ENCODE measurements at places on chromosomes 2 and 18.

DNA sequence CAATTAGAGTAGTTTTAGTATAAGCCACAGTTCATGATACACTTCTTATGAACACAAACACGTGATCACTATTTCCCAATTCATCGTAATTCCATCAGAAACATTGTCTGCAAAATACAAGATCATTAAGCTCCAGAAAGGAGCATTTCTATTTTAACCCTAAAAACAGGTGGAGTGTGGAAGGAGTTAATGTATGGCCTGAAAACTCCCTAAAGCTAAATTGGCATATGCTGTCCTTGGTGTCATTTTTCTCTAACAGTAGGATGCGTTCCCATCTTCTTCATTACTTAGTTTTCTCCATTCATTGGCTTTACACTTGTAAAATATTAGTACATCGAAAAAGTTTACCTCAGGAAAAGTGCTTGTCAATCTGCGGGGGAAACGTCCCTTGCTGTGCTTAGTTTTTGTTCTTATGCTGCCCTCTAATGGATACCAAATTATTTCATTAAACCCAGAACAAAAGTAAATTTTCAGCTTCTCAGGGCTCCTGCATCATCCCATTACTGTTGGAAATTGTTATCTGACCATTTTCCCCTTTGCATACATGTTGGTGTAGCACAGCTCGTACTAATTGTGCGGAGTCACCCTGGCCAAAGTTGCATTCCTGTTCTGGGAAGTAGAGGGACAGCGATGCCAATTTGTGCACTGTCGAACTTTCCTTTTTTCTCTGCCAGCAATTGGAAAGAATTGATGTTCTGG is 153.4 kb downstream of the GPD2 start:
- DNase-seq, result peak; percentile 7

DNA sequence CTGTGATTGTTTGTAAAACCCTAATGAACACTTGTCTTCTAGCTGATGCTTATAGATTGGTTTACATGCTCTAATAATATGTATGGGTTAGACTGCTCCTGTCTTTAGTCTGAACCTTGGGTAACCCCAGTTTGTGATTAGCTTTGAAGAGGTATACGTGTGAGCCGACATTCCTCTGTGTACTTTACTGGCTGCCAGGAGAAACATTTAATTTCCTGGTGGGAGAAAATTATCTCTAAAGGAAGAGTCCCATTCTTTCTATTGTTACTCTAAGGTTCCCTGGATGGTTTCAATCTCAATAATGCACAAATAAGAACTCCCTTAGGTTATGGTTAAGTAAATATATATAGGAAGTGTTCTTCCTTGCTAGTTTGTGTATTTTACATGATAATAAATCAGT is 143.6 kb upstream of the ZSWIM2 start:
- no peak for DNase-seq

GRCh38 chr2:111178730-111179405 is 58.2 kb downstream of the BCL2L11 start:
- no peak for DNase-seq

DNA sequence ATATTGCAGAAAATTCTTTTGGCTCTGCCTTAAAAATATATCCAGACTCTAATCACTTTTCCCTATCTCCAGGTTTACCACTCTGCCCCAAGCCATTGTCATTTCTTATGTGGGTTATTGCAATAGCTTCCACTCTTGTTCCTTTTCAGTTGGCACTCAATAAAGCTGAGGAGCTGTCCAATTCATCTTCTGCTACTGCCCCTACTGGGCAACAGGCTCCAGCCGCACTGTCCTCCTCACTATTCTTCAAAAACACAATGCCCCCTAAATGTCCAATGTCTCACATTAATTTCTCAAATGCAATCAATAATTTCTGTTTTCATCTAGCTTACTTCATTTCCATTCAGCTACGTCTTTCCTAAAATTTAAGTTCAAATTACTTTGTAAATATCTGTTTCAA is 1262.5 kb upstream of the CDH2 start:
- no peak for DNase-seq

DNA sequence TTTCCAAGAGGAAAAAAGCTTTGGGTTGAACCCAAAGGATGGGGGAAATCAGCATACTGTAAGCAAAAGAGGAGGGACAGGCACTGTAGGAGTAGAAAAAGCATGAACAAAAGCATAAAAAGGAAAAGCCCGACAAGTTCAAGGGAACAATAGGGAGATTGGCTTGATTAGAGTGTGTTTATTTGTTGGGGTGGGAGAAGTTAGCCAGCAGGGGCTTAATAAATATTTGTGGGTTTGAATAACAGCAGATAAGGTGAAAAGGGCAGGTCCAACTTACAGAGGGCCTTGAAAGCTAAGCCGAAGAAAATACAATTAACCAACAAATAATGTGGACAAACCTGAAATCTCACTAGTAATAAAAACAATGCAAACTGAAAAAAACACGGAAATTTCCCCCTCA is 126.7 kb downstream of the THADA start:
- no peak for DNase-seq

DNA sequence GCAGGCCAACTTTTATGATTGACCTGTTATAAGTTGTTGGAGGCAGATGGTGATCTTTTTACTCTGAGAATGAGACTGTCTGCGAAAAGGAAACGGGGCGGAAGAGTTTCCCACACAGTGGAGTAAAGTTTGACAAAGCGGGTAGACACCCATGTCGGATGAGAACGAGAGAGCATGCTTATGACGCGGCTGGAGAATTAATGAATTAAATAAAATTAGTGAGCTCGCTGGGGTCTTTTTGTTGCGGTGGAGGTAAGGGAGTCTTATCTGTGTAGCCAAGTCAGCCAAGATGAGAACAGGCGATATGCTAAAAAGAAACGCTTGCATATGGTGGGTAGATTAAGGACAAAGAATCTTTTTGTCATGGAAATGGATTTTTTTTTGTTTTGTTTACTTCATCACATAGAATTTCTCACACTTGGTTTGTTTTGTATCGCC is 1.8 kb downstream of the SALL3 start:
- DNase-seq, result no peak

All from NCI-H510A (cell line).